Mesothelial cell of epicardium (in vitro differentiated cells): ENCODE measurements at places on chromosomes 12 and 14. TPM values are rescaled to one million over a fixed set of nuclear protein-coding genes. Genes with fewer than 3 reads are reported as not detected.

The TMEM119 gene
- total RNA-seq, result 37.6 to 43.2 TPM (median 41.2 TPM) in 3 replicates

The WNT5B gene
- total RNA-seq, result 54.4 to 58.3 TPM (median 56.2 TPM) in 3 replicates

The BCL7A gene
- 33.8 to 40.1 TPM (median 34.6 TPM) in 3 replicates for total RNA-seq

The DLGAP5 gene
- total RNA-seq, result 20.3 to 24.5 TPM (median 23.0 TPM) in 3 replicates

The LRRC10 gene
- total RNA-seq, result not detected in 3 replicates

The ANO2 gene
- total RNA-seq, result 6.2 to 7.6 TPM (median 6.3 TPM) in 3 replicates

The TTC6 gene
- total RNA-seq, result 2.7 to 3.5 TPM (median 2.8 TPM) in 3 replicates

The FOXM1 gene
- total RNA-seq, result 22.6 to 25.4 TPM (median 24.9 TPM) in 3 replicates

The AKAP3 gene
- total RNA-seq, result 1.0 to 1.6 TPM (median 1.5 TPM) in 3 replicates

The RPGRIP1 gene
- 0.29 to 0.35 TPM (median 0.29 TPM) in 3 replicates for total RNA-seq

The DHH gene
- 0.38 to 0.63 TPM (median 0.49 TPM) in 3 replicates for total RNA-seq

The FAM222A gene
- 1.1 to 1.9 TPM (median 1.6 TPM) in 3 replicates for total RNA-seq

The GLIPR1L1 gene
- total RNA-seq, result not detected in 3 replicates

- H3K4me3 ChIP-seq, result peak overlapping the region; percentile 51
- H3K36me3 ChIP-seq, result no peaks in the 10 kb centered on the region
- no peaks in the 10 kb centered on the region for H3K4me1 ChIP-seq
- peaks cover 63% of the 10 kb centered on the region for H3K27me3 ChIP-seq
- no peak overlapping the region for H3K27ac ChIP-seq
- no peak for DNase-seq
These were observed 1.3 kb upstream of the LTBP2 start for GRCh38 chr14:74613211-74613914.

DNA sequence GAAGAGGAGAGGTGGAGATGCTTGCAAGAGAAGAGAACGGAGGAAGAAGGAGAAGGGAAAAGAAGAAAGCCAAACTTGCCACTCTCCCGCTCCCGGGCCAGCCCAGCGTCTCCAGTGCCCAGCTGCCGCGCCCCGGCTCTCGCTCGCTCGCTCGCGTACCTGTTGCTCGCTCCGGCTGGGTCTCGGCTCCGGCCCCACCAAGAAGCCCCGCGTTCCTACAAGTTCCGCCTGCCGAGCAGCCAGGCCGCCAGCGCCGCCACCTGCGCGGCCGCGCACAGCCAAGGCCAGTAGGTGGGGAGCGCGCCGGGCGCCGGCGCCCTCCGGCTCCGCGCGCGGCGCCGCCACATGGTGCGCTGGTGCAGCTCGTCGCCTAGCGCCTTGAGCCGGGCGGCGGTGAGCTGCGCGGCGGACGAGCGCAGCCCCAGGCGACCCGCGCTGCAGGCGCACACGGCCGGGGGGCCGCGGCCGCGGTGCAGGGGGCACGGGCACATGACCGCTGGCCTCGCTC lies 370 bp downstream of the HRK start:
- H3K4me1 ChIP-seq, result peaks cover 40% of the 10 kb centered on the region
- DNase-seq, result peak; percentile 73

- H3K4me1 ChIP-seq, result no peaks in the 10 kb centered on the region
- no peaks in the 10 kb centered on the region for H3K27me3 ChIP-seq
- no peak overlapping the region for H3K27ac ChIP-seq
- no peak for DNase-seq
These were observed 969.7 kb upstream of the USP15 start for GRCh38 chr12:61290473-61290872.

- no peak for DNase-seq
- peaks cover 25% of the 10 kb centered on the region for H3K4me1 ChIP-seq
- no peak overlapping the region for H3K4me3 ChIP-seq
- no peaks in the 10 kb centered on the region for H3K36me3 ChIP-seq
- peak overlapping the region; percentile 75 for H3K27ac ChIP-seq
- H3K27me3 ChIP-seq, result no peaks in the 10 kb centered on the region
These were observed 185.8 kb upstream of the SOX5 start for GRCh38 chr12:24135158-24135850.

DNA sequence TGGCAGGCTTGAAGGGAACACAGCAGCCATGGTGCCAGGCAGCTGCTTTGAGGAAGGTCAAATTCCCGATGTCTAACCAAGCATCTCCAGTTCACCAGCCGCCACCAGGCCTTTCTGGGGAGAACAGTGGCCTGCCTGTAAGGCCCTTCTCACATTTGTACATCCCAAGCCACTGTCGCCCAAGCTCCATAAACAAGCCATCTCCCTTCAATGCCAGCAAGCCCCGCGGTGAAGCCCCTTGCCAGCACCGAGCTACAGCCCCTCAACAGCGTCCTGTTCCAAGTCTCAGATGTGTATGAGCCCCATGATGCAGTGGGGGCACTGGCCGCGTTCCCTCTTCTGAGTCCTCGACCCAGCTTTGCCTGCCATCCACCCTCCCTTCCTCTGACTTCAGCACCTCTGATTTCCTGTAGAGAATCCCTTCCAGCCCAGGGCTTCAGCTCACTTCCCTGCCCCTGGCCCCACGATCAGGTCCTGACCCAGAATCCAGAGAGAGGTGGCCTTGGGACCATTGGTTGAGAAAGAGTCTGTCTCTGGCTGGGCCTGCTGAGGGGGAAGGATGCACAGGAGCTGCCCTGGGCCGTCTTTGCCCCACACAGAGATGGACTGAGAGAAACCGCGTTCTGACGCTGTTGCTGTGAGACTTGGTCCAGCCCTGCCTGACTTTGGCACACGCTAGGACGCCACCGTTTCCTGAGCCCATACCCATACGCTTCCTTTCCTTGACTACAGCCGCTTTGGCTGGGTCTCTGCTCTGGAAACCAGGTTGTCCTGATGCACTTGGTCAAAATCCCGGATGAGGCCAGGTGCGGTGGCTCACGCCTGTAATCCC lies 1.9 kb upstream of the MMP17 start:
- peak overlapping the region; percentile 47 for H3K4me3 ChIP-seq
- DNase-seq, result no peak

- no peak overlapping the region for H3K27ac ChIP-seq
- peaks cover 11% of the 10 kb centered on the region for H3K27me3 ChIP-seq
- DNase-seq, result no peak
- H3K4me3 ChIP-seq, result no peak overlapping the region
- H3K36me3 ChIP-seq, result no peaks in the 10 kb centered on the region
These were observed 232.9 kb downstream of the SPTSSA start for GRCh38 chr14:34229140-34229539.

DNA sequence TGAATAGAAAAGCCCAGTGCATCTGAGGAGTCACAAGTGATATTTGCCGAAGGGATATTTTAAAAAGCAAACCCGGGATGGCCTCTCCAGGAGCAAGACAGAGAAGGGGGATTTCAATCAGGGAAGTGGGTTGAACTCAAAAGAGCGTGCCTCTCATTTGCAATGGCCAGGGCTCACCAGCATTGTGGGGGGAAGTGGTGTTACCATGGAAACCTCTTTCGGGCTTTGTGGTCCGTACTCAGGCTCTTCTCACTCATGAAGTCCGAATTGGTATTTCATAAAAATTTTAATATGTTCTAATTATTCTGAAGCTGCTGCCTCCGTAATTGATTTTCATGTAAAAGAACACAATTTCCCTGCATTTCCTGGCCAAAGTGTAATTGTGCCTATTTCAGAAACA lies 79.8 kb downstream of the SLC15A4 start:
- no peaks in the 10 kb centered on the region for H3K36me3 ChIP-seq
- DNase-seq, result no peak
- no peaks in the 10 kb centered on the region for H3K4me1 ChIP-seq
- H3K27me3 ChIP-seq, result peaks cover 20% of the 10 kb centered on the region

- no peaks in the 10 kb centered on the region for H3K36me3 ChIP-seq
- peaks cover 22% of the 10 kb centered on the region for H3K4me1 ChIP-seq
- H3K27me3 ChIP-seq, result no peaks in the 10 kb centered on the region
These were observed 12.2 kb upstream of the TUBA1A start for GRCh38 chr12:49200919-49201594.

GRCh38 chr12:92786045-92786444 lies 83.3 kb downstream of the PLEKHG7 start:
- H3K4me3 ChIP-seq, result no peak overlapping the region
- H3K27me3 ChIP-seq, result no peaks in the 10 kb centered on the region
- peaks cover 21% of the 10 kb centered on the region for H3K4me1 ChIP-seq
- peak overlapping the region; percentile 13 for H3K27ac ChIP-seq

- no peaks in the 10 kb centered on the region for H3K27me3 ChIP-seq
- H3K27ac ChIP-seq, result no peak overlapping the region
These were observed 82.0 kb downstream of the SLC16A7 start for GRCh38 chr12:59677857-59678256.

GRCh38 chr12:124036657-124037109 lies 63.7 kb downstream of the ZNF664 start:
- peak overlapping the region; percentile 1 for H3K27ac ChIP-seq
- H3K4me1 ChIP-seq, result peaks cover 12% of the 10 kb centered on the region
- no peaks in the 10 kb centered on the region for H3K27me3 ChIP-seq
- no peaks in the 10 kb centered on the region for H3K36me3 ChIP-seq

- no peak for DNase-seq
- no peaks in the 10 kb centered on the region for H3K27me3 ChIP-seq
- H3K4me3 ChIP-seq, result peak overlapping the region; percentile 80
- peaks cover 30% of the 10 kb centered on the region for H3K4me1 ChIP-seq
- H3K36me3 ChIP-seq, result peaks cover 30% of the 10 kb centered on the region
These were observed 580 bp downstream of the SALL2 start for GRCh38 chr14:21525571-21525961.

- no peak overlapping the region for H3K4me3 ChIP-seq
- H3K4me1 ChIP-seq, result peaks cover 11% of the 10 kb centered on the region
- H3K36me3 ChIP-seq, result no peaks in the 10 kb centered on the region
- DNase-seq, result no peak
- H3K27me3 ChIP-seq, result no peaks in the 10 kb centered on the region
These were observed 136.8 kb upstream of the TBX3 start for GRCh38 chr12:114820796-114821195.

DNA sequence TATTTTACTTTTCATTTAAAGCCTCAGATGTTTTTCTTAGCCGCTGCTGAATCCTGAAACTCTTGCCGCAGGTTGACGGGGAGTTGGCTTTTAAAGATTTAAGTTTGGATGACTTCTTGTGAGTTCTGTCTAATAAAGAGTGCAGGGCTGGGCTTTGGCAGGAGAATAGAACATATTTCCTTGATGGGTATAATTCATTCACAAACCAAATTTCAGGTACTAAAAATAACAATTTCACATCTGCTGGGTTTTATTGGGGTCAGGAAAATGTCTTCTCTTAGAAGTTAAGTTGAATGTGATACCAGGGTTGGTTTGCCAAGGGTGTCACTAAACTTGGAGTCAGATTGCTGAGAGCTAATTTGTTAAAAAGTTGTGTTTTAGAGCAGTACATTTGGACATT lies 9.7 kb downstream of the SP1 start:
- no peaks in the 10 kb centered on the region for H3K27me3 ChIP-seq
- H3K36me3 ChIP-seq, result peaks cover 10% of the 10 kb centered on the region
- no peak for DNase-seq
